Right lobe of liver (tissue), 6 donors: ENCODE measurements at places on chromosomes 12 and 14.

- no peaks in the 10 kb centered on the region for H3K36me3 ChIP-seq
- no peaks in the 10 kb centered on the region for H3K27me3 ChIP-seq
- peak overlapping the region; percentile 48 for H3K4me3 ChIP-seq
- peak overlapping the region; percentile 59 for H3K27ac ChIP-seq
- H3K4me1 ChIP-seq = no peaks in the 10 kb centered on the region
Observed at GRCh38 chr12:23950210-23950774, 822 bp upstream of the SOX5 start.

GRCh38 chr14:58541633-58542022, 96.1 kb upstream of the DACT1 start:
- no peak overlapping the region for H3K4me3 ChIP-seq
- H3K4me1 ChIP-seq = no peaks in the 10 kb centered on the region
- no peak overlapping the region for H3K27ac ChIP-seq
- no peak for DNase-seq
- H3K36me3 ChIP-seq = no peaks in the 10 kb centered on the region

- peak; percentile 7 for DNase-seq
- no peak overlapping the region for H3K27ac ChIP-seq
- H3K4me1 ChIP-seq = no peaks in the 10 kb centered on the region
- no peak overlapping the region for H3K4me3 ChIP-seq
- no peaks in the 10 kb centered on the region for H3K36me3 ChIP-seq
Observed at GRCh38 chr14:101496776-101497683, 64.3 kb upstream of the DIO3 start.

GRCh38 chr12:40614923-40615322, 77.3 kb upstream of the CNTN1 start:
- H3K4me1 ChIP-seq = no peaks in the 10 kb centered on the region
- no peak overlapping the region for H3K27ac ChIP-seq
- no peaks in the 10 kb centered on the region for H3K27me3 ChIP-seq

GRCh38 chr12:82870771-82871377, 184.2 kb downstream of the TMTC2 start:
- no peak for DNase-seq
- H3K36me3 ChIP-seq = no peaks in the 10 kb centered on the region
- no peak overlapping the region for H3K4me3 ChIP-seq
- no peak overlapping the region for H3K27ac ChIP-seq
- no peaks in the 10 kb centered on the region for H3K4me1 ChIP-seq

- H3K4me3 ChIP-seq = no peak overlapping the region
- H3K27me3 ChIP-seq = no peaks in the 10 kb centered on the region
- peaks cover 13% of the 10 kb centered on the region for H3K36me3 ChIP-seq
- H3K4me1 ChIP-seq = no peaks in the 10 kb centered on the region
- no peak overlapping the region for H3K27ac ChIP-seq
Observed at GRCh38 chr12:122276242-122276641, 9.9 kb upstream of the VPS33A start.

DNA sequence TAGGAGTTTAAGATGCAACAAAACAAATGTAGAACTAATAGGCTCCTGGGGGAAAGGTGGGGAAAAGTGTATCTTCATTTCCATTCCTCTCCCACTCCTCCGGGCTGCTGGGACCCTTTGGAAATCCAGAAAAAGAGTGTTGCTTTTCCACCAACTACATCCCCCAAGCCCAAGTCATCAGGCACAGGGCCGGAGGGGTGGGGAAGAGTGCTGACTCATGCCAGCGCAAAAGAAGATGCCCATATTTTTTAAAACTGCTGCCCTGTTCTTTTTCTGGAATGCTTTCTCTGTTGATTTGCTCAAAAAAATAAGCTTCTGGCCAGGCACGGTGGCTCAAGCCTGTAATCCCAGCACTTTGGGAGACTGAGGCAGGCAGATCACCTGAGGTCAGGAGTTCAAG, 70.9 kb downstream of the TBK1 start:
- no peak for DNase-seq
- H3K4me3 ChIP-seq = no peak overlapping the region
- no peaks in the 10 kb centered on the region for H3K4me1 ChIP-seq
- H3K27ac ChIP-seq = no peak overlapping the region

GRCh38 chr12:28059668-28060067, 87.1 kb upstream of the PTHLH start:
- DNase-seq = no peak
- H3K27me3 ChIP-seq = no peaks in the 10 kb centered on the region
- H3K4me3 ChIP-seq = no peak overlapping the region

DNA sequence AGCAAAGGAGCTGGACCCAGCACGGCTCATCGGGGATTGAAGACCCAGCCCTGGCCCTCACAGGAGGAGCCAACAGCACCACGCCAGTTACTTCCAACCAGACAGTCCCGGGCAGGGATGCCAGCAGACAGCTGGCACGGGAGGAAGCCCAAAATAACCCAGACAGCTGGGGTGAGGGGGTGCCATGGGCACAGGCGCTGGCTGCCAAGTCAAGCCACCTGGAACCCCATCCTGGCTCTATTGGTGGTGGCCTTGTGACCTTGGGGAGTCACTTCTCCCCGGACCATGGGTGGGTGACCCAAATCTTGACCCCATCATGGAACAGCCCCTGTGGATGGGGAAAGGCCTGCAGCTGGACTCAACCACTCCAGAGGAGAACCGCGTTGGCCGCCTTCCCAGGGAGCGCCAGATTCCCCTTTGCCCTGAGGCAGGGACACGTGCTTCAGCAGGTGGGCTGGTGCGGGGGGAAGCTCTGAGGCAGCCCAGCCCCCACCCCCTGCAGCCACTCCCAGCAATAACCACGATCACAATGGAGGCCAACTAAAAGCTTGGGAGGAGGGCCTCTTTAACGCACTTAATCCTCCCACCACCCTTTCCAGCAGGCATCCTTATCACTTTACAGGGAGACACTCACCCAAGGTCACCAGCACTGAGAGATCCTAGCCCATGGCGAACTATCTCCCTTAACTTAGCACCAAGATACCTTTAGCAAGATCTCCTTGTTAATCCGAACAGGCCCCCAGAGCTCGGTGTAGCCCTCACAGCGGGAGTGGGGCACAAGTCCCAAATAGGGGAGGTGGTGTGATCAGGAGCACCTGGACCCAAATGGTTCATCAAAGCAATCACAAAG, 4.7 kb upstream of the RHOF start:
- H3K27ac ChIP-seq = peak overlapping the region; percentile 100
- no peaks in the 10 kb centered on the region for H3K27me3 ChIP-seq
- H3K36me3 ChIP-seq = no peaks in the 10 kb centered on the region
- H3K4me1 ChIP-seq = peaks cover 26% of the 10 kb centered on the region
- peak overlapping the region; percentile 65 for H3K4me3 ChIP-seq
- peak; percentile 94 for DNase-seq

- H3K27ac ChIP-seq = no peak overlapping the region
- H3K36me3 ChIP-seq = no peaks in the 10 kb centered on the region
- no peak overlapping the region for H3K4me3 ChIP-seq
- DNase-seq = no peak
Observed at GRCh38 chr12:82486524-82487235, 128.4 kb downstream of the METTL25 start.

DNA sequence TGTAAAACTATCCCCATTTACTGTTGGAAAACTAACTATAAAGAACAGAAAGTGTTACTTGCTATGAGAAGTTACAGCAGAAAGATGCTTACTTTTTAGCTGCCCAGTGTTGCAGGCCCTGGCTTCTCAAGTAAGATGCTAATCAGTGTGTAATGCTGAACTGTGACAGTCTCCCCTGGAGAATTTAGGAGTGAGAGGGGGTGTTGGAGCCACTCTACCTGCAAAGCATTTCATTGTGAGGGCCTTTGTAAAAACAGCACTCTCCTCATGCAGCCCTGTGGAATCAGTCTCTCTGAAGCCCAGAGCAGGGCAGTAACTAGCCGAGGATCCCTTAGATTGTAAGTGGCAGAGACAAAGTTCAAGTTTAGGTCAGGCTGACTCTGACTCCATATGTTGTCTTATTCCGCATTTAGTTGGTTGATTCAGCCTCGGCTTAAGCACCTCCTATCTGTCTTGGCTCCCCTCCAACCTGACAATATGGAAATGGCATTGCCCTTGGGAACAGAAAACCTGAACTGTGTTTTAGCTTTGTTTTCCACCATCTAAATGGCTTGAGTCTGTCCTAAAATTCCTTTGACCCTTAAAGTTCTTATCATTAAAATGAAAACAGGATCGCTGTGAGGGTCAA, 141.3 kb downstream of the PRKCH start:
- DNase-seq = no peak
- no peak overlapping the region for H3K4me3 ChIP-seq

- H3K27me3 ChIP-seq = no peaks in the 10 kb centered on the region
- no peaks in the 10 kb centered on the region for H3K36me3 ChIP-seq
- no peak overlapping the region for H3K4me3 ChIP-seq
Observed at GRCh38 chr12:120737557-120738251, 12.1 kb downstream of the ACADS start.

GRCh38 chr12:71686658-71687025, 760 bp downstream of the TMEM19 start:
- H3K36me3 ChIP-seq = no peaks in the 10 kb centered on the region
- H3K27me3 ChIP-seq = no peaks in the 10 kb centered on the region
- DNase-seq = no peak
- H3K4me1 ChIP-seq = peaks cover 11% of the 10 kb centered on the region
- peak overlapping the region; percentile 83 for H3K27ac ChIP-seq

DNA sequence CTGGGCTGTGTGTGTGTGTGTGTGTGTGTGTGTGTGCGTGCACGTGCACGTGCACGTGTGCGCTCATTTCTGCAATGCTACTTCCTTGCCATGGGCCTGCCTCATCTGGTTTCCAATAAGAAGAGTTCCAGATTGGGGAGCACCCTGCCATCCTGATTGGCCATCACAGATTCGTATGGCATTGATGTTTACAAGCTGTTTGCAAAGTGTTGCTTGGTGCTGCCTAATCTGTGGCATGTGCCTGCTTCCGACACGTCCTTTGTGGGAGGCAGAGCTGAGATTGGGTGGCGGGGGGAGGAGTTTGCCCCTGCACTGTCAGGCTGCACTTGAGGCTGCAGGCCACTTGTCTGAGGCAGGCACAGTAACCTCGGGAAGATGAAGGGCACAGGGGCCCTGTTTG, 39.2 kb downstream of the SAMD4A start:
- no peak for DNase-seq
- no peaks in the 10 kb centered on the region for H3K4me1 ChIP-seq
- H3K27me3 ChIP-seq = no peaks in the 10 kb centered on the region
- no peak overlapping the region for H3K27ac ChIP-seq
- H3K4me3 ChIP-seq = no peak overlapping the region
- no peaks in the 10 kb centered on the region for H3K36me3 ChIP-seq

DNA sequence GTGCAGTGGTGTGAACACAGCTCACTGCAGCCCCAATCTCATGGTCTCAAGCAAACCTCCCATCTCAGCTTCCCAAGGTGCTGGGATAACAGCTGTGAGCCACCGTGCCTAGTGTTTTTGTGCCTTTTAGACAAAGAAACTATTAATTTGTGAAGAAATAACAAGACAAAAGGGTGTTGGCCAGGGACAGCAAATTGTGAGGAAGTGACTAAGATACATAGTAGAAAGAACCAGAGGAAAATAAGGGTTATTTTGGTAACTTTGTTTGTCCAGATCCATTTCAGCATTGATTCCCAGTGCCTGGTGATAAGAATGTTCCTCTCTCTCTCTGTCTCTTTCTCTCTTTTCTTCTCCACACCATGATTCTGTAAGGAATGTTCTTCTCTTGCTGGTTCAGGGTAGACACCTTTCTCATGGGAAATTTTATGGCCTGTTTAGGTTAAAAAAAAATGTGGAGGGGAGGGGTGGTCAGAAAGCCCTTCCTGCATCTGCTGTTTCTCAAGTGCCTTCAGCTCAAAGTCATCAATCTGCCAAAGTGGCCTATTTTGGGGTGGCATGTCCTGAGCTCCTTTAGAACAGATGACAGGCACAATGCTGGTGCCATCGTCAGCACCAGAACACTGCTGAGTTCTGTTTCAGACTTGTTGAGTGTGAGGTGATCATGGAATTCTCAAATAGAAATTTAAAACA, 184.4 kb upstream of the EEA1 start:
- H3K36me3 ChIP-seq = no peaks in the 10 kb centered on the region
- no peaks in the 10 kb centered on the region for H3K27me3 ChIP-seq
- no peak overlapping the region for H3K4me3 ChIP-seq

DNA sequence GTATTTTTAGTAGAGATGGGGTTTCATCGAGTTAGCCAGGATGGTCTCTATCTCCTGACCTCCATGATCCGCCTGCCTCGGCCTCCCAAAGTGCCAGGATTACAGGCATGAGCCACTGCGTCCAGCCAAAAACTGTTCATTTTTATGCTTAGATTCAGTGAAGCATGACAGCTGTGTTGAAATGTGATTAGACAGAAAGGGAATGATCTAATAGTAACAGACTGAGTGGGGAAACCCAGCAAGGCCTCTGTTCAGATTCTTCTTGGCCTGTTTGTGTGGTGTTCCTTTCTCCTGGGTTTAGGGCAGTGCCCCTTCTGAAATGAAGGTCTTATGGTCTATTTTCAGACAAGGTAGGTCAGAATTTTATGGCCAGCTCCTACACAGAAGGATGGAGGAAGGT, 11.8 kb upstream of the ABCD4 start:
- no peak overlapping the region for H3K4me3 ChIP-seq
- no peaks in the 10 kb centered on the region for H3K27me3 ChIP-seq
- H3K36me3 ChIP-seq = no peaks in the 10 kb centered on the region
- no peak overlapping the region for H3K27ac ChIP-seq
- no peak for DNase-seq
- no peaks in the 10 kb centered on the region for H3K4me1 ChIP-seq
